ENCODE measurements at places on chromosomes 4 and X.

- no peak for DNase-seq
Measured at GRCh38 chr4:24063731-24064130, 173.9 kb upstream of the PPARGC1A start.

- DNase-seq, result no peak
Measured at GRCh38 chr4:173367285-173367684, 3.5 kb upstream of the SAP30 start.

- no peak for DNase-seq
Measured at GRCh38 chr4:110411574-110412011, 64.4 kb upstream of the ENPEP start.

- no peak for DNase-seq
Measured at GRCh38 chr4:22504447-22504846, 11.4 kb downstream of the ADGRA3 start.
